ENCODE measurements at places on chromosomes 3 and 15.

- DNase-seq: no peak
These were observed 57.7 kb downstream of the ATP2B2 start for GRCh38 chr3:10447527-10448260.

DNA sequence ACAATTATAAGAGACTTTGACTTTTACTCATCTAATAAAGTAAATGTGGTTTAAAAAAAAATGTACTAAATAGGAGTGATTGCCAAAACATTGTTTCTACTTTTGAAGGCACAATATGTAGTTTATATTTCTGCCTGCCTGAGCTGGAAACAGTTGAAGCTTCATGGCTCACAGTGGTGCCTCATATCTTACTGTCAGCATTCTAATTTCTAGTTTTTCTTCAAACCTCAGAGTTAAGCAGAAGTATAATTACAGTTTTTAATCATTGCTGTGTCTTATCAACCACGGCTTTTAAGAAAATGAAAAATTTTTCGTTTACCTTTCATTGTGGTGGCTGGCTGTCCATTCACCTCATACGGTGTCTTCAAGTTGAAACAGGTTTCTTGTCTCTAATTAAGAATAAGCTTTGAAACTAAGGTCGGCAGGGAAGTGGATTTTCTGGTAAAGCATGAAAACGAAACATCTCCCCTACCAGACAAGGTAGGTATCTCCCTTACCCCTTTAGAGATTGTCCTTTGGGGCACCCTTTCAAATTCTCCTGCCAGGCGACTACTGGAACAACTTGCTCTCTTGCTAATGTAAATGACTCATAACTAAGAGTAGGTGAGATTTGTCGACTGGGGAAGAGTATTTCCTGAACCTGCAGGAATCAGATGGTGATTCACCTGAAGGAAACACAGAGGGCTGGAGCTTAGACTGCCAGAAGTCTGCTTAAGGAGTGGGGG is at the start of gene GPR87:
GPR87 (minus strand) TSS at position 554 of the 725 bp plus-strand sequence. CDS start 16,720 bp downstream, outside the sequence.
- peak; percentile 3 for DNase-seq

GRCh38 chr3:190130037-190130436 is 9.3 kb upstream of the P3H2 start:
- no peak for DNase-seq

- peak; percentile 91 for DNase-seq
These were observed 42.4 kb downstream of the TNIK start for GRCh38 chr3:171417813-171418212.

DNA sequence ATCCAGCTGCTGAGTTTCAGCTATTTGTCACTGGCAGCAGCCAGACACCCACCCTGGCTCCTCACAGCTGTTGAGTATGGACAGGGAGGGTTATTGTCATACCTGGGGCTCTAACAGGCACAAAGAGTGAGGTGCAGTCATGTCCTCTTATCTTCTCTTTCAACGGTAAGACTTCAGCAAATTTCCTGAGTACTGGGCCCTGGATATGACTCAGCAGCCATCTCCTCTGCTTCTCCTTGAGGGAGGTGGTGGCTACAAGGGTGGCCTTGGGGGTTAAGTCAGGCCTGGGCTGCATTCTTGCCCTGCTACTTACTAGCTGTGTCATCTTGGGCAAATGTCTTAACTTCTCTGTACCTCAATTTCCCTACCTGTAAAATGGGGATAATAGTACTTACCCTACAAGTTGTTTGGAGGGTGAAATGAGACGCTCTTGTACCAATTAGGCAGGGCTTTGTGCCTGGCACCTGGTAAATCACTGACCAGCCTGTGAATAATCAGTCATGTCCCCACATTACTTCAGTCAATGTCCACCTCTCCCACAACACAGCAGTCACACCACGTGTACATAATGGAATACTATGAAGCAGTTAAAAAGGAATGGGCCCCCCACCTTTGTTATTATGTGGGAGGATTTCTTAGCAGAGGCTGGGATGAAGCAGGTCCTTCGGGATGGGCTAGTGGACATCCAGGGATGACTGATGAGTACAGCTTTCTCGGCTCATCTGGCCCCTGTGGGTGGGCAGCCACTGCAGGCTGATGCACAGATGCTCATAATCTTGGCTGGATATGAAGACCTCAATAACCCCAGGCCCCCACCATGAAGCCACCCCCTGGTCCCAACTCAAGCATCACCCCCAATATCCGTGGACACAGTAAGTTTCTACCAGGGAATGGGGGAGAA is 528.8 kb downstream of the SHQ1 start:
- DNase-seq: peak; percentile 80

DNA sequence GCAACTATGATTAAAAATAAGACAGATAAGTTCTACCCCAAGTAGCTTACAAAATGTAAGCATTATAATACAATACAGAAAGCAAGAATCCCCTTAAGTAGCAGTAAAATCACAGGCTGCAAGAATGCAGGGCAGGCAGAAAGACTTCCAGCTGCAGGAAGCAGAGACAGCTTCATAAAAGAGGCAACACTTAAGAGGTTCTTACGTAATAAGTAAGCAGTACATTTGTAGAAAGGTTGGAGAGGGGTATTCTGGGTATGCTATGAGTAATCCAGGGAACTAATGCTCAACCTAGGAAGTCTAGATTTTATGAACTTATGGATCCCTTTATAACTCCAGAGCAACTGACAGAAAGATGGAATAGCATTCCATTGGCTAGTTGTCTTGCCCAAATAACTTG is 151.6 kb downstream of the IL5RA start:
- DNase-seq: no peak

DNA sequence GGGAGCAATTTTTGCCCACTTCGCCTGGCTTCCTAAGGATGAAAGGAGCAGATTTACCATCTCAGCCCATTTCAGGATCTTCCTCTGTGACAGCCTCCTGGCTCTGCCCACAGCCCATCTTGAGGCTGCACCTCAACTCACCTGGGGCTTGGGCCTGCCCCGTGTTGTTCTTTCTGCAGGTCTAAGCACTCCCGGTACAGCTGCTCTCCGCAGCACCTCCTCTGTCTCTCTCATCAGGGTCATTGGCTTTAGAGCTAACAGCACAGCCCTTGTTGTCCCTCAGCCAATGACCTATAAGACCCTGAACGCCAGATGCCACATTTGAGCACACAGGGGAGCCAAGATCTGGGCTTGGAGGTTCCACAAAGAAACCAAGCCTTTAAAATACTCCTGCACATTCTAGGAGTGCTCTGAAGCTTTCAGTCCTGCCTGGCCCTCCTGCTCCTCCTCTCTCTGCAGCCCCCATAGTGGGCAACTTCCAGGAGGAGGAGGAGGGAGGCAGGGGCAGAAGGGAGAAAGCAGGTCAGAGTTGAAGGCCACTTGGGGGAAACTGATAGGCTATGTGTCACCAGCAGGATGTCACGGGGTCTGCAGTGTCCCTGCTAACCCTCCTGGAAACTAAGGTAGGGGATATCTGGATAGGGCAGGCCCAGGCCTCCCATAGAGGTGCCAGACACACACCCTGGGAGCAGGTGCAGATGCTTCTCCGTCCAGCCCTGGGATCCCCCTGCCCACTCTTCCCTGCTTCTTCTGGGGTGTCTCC is 115.6 kb downstream of the ETFA start:
- DNase-seq: no peak

DNA sequence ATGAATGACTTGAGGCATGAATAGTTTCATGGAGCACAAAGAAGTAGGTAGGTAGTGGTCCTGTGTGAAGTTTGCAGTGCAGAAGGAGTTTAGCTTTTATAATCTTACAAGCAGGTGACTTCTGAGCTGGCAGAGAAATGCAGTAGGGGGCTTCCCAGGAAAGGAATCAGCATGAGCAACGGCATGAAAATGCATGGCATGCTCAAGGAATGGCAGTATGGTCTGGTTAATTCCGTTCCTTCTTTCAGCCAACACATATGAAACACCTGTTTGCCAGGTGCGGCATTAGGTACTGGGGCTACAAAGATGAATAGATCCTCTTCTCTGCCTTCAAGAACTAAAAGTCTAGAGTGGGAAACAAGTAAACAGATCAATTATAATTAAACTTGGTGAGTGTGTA is 138.0 kb upstream of the BHLHE40 start:
- no peak for DNase-seq

All from EH (cell line).